ENCODE measurements at places on chromosomes 12 and 14.

DNA sequence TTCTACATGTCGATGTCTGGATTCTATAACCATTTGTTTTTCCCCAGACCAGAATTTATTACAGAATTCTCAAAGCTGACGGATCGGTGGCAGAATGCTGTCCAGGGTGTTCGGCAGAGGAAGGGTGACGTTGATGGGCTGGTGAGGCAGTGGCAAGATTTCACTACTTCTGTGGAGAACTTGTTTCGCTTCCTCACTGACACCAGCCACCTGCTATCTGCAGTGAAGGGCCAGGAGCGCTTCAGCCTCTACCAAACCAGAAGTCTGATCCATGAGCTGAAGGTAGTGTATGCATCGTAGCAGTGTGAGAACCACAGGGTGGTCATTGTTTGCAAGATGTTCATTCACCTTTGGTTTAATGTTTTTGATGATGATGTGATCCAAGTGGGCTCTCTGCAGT is 124.0 kb downstream of the ESR2 start:
- DNase-seq: no peak

GRCh38 chr12:31853520-31853919 is 105.7 kb upstream of the RESF1 start:
- DNase-seq: no peak

GRCh38 chr14:24875991-24876878 is 173.7 kb downstream of the STXBP6 start:
- no peak for DNase-seq

GRCh38 chr12:95371571-95371970 is 102.4 kb upstream of the METAP2 start:
- DNase-seq: no peak

DNA sequence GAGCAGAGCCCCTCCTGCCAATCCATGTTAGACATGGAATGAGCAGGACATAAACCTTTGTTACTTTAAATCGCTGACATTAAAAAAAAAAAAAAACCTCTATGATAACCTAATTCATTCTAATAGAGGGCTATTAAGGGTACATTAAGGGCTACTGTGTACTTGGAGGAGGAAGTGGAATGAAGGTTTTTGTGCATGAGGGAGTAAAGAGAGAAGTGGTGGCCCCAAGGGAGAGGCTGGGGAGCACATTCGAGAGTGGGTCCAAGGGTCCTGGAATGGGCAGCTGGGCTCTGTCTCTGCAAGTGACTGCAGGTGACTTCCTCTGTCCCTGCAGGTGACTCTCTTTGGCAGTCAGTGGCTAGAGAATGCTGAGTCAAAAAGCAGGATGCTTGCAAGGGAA is 32.1 kb upstream of the PTGDR start:
- DNase-seq: no peak

GRCh38 chr14:104392396-104393198 is 187.0 kb upstream of the C14orf180 start:
- DNase-seq: no peak

- DNase-seq: no peak
Measured at GRCh38 chr12:61993734-61994345, 266.4 kb upstream of the USP15 start.

DNA sequence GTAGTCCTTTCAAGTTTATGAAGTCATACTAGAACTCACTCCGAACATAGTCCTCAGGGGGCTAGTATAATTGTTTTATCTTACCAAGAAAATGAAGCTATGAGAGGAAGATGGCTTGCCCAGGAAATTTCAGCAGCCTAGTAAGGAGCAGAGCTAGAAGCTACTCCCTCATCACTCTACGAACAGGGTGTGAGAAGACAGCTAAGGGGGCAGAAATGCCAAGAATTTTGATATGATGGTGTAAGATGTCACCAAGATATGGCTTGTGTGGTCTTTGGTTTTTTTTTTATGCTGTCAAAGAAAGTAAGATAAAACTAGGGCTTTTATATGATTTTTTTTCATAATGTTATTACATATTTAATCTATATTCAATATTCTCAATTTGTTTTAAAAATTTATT is 47.6 kb downstream of the PRICKLE1 start:
- no peak for DNase-seq

GRCh38 chr14:22420598-22421186 is 168.3 kb downstream of the DAD1 start:
- DNase-seq: no peak

- DNase-seq: no peak
Measured at GRCh38 chr12:75725521-75726111, 214.2 kb upstream of the KRR1 start.

DNA sequence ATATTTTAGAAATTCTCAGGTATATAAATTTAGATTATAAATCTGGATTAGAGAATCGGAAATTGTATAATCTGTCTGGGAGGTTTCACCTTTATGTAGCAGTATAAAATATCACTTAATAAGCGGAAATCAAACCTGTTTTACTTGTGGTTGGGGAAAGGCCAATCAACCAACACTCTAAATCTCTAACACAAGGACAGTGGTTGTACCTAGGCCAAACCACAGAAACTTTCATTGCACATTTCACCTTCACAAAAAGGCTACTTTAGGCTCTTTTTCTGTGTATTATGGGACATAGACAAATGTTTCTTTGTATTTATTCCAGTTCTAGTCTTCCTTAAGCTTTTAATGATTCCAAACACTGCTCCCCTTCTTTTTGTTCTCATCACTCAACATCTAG is 19.8 kb downstream of the ERH start:
- DNase-seq: no peak

DNA sequence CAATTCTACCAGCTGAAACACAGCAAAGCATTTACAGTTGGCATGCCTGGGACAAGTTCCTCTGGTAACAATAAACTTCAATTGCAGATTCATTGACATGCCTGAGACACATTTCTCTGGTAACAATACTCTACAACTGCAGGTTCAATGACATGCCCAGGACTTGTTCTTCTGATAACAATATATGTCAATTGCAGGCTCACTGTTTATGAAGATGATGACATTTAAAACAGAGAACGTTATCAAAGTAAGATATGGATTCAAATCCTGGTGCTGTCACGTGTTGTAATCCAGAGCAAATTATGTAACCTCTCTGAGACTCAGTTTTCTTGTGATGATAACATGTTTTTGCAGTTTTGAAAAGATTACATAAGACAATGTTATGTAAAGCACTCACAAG is 20.5 kb downstream of the KITLG start:
- no peak for DNase-seq

DNA sequence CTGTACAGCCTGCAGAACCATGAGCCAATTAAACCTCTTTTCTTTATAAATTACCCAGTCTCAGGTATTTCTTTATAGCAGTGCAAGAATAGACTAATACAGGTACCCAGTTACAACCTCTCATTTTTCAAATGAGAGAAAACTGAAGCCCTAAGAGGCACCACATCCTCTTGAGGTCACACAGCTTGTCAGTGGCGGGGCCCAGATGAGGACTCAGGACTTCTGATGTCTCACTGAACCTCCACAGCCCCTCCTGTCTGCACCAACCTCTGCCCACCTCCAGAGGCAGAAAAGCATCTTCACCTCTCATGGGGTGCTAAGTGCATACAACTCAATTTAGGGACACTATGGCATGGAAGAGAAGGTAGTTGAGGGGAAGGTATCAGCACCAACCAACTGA is 120.7 kb downstream of the CRACR2A start:
- DNase-seq: no peak

- DNase-seq: no peak
Measured at GRCh38 chr12:129393357-129393937, 510.4 kb downstream of the TMEM132D start.

- DNase-seq: no peak
Measured at GRCh38 chr12:132061641-132062430, 82.3 kb downstream of the DDX51 start.

DNA sequence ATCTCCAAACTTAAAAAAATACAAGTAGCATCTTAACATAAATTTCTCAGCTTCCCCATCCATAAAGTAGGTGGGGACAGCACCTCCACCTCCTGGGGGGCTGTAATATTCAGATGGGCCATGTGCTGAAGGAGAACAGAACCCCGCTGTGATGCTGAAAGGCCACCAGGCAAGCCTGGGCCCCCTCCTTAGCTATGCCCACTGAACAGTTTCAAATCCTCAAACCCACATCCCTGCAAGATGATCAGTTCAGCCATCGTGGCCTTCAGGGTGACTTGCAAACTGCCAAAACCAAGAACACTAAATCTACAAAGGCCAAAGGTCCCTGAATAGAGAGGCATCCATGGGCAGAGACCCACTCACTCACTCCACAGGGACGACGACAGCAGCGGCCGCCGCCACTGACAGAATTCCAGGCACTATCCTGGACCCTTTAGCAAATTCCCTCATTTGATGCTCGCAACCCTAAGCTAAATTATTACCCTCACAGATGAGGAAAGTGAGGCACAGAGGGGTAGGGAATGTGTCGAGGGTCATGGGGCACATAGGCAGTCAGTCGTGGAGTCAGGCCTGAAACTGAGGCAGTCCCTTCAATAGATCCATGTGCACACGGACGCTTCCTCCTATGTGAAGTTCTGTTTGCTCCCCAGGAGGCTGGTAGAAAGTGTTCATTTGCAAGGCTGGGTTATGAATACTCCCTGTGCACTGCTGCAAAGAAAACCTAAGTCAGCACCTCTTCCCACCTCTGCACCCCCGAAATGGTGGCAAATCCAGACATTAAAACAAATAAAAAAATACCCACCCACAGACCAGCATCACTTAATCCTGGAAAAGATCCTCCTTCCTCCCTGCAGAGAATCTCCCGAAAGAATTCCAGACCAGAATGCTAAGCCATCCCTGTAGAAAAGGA is 5.9 kb downstream of the ITPK1 start:
- no peak for DNase-seq

Measured in BJ (cell line).